ENCODE measurements at places on chromosomes 11 and 22.

DNA sequence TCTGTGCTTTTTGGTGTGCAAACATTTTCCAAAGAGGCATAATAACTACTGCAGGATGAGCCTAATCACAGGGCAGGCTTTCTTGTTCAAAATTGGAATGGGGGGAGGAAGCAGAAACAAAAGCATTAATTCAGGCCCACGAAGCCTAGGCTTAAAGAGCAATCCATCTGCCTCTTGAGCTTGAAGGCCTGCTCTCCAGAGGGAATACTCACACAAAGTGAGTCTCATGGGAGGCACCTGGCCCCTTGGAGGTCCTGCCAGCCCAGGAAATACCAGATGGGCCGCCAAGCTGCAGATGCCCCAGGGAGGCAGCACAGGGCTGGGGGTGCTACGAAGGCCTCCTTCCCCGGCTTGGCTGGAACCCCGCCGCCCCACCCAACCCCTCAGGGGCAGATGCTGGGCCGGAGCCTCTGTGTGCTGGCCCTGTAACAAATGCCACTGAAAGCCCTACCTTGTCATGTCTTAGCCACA, 39.3 kb upstream of the COMT start:
- DNase-seq: no peak

DNA sequence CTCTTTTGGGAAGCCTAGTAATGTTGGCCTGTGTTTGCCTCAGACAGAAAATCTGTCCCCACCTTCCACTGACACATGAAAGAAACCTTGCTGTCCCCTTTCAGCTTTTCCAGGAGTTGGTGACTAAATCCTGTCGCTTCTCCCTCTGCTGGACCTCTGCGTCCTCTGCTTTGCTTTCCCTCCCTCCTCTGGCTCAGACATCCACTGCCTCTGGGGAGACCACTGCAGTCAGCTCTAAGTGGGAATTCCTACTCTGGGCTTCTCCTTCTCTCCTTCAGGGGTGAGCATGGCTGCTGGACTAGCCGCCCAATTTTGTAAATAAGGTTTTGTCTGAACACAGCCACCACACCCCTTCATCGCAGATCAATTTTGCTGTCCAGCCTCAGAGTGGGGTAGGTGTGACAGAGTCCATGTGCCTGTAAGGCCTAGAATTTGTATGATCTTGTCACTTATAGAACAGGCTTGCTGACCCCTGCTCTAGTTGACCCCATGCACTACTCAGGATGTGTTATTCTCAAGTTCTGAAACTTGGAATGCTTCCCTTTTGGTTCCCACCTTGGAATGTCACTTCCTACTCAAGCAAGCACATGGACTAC, 23.0 kb downstream of the LRRC74B start:
- no peak for DNase-seq

DNA sequence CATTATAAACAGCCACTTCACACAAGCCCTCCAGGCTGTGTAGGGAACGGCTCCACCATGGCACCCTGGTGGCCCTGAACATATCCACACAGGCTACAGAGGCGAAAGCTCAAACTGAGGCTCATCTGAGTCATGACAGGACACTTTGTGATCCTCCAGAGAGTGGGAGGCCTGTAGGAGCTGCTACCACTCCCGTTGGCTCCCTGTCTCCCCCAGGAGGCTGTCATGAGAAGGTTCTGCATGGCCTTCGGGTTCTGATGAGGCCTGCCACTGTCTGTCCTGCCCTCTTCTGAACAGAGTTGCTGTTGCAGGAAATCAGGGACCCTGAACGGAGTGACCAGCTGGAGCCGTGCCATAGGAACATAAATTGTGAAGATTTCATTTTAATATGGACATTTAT, 23.8 kb upstream of the ALDH3B2 start:
- no peak for DNase-seq

DNA sequence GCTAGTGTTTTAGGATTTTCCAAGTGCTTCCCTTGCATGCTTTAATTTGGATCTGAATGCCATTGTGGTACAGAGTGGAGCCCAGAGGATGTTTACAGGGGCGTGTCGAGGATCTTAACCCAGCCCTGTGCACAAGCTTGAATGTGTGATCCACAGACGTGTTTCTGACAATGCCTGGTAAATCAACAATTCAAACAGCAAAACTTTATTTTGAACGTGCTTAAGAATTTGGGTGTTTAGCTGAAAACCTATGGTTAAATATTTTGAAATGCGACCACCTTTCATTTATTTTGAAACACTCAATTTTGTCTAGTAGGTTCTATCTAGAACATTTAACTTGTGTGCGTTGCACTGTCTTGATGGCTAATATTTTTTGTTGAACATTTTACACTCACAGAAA, 1.8 kb downstream of the TUBA8 start:
- no peak for DNase-seq

DNA sequence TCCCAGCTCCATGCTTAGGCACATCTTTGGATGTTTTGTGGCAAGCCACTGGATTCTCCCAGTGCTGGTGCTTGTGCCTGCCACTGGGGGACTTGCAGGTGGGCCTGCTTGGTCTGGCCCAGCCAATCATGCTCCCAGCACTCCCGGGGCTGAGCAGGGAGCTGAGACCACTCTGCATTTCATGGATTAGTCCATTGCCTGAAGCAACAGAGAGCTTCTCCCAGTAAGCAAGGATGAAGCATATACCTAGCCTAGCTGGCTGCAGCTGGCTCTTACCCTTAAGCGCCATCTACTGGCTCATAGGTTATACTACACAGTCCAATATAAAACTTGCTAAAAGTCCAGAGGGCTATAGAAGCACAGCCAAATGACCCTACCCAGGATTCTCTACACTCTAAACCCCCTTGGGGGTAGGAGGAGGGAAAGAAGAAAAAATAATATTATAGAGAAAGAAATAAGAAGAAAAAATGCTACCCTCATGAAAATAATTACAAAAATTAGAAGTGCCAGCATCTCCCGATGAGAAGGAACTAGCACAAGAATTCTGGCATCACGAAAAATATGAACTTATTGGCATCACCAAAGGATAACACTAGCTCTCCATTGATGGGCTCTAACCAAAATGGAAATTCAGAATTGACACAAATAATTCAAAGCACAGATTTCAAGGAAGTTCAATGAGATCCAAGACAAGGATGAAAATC, 275.3 kb downstream of the C11orf87 start:
- peak; percentile 62 for DNase-seq

GRCh38 chr11:19873730-19874129, 161.1 kb downstream of the NAV2 start:
- no peak for DNase-seq

DNA sequence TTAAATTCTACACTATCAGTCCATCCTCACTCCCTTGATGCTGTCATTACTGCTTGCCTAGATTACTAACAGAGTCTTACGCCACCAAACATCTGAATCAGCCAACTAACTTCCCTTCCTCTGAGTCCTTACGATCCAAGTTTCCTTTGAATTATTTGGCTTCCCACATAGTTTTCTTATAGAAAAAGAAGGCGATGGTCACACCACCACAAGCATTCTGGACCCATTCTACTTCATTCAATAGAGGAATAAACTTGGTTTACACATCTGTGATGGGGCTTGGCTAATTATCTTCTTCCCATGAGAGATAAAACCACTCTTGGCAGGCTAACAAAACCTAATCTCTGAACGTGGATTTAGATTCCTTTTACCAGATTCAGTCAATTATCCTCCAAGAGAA, 35.0 kb downstream of the INTS4 start:
- no peak for DNase-seq

- DNase-seq: no peak
Observed at GRCh38 chr22:47032956-47033647, 270.7 kb downstream of the TBC1D22A start.

DNA sequence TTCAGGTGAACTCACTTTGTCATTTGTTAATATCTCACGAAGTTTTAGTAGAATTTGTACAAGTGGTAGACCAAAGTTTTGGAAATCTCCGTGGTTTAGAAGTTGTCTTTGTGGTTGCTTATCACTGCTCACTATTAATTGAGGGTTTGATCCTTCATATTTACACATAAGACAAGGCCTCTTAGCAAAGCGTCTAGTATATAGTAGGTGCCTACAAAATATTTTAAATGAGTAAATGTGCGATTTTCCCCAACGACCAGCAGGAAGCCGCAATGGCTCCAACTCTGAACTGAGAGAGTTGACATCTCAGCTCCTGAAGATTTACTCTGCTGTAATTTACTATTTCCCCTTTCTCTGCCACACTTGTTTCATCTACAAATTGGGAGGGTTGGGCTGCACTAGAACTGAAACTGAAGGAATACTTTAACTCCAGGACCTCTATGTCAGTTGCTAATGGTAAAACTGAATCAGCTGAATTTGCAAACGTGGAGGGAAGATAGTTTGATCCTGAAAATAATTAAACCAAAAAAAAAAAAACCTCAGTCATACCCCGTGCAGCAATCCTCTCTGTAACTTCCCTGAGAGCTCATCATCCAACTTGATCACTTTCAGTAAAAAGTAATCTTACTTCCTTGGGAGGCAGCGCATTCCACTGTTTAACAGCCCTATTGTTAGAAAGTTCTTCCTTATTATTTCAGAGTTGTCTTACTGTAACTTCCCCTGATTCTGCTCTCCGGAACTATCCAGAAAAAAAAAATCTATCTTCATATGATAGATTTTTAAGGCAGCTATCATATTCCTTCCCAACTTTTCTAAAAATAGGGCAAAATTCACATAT, 1.3 kb upstream of the SBF2 start:
- peak; percentile 15 for DNase-seq

DNA sequence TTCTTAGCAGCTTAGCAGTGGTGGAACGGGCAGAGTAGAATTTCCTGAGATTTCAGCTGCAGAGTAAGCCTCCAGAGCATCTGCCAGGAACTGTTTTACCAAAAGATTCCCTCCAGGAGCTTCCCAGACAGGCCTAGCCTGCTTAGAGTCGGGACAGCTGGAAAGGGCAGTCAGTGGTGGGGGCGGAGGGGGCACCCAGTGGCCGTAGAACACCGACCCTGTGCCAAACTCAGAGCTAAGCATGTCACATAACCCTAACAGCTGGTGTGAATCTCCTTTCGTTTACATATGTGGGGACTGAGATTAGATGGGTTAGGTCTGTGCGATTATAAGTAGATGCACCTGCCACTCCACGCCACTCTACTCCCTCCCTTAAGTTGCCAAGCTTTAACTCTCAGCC, 80.0 kb upstream of the CRTAM start:
- DNase-seq: no peak

DNA sequence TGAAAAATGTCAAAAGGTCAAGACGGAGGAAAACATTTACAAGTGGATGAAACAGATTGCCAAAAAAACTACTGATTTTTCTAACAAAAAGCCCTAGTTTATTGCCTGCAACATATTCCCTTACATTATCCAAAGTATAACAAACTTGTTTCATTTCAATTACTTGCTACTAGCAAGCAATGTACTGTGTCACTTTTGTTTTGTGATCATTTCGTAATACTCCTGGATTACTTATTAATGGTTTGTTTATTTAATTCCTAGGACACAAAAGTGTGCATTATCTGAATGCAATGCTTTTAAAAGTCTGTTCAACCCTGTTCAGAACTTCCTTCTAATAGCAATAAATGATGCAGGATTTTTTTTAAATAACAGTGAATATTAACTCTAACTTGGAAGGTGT, 50.9 kb downstream of the CCDC34 start:
- no peak for DNase-seq

DNA sequence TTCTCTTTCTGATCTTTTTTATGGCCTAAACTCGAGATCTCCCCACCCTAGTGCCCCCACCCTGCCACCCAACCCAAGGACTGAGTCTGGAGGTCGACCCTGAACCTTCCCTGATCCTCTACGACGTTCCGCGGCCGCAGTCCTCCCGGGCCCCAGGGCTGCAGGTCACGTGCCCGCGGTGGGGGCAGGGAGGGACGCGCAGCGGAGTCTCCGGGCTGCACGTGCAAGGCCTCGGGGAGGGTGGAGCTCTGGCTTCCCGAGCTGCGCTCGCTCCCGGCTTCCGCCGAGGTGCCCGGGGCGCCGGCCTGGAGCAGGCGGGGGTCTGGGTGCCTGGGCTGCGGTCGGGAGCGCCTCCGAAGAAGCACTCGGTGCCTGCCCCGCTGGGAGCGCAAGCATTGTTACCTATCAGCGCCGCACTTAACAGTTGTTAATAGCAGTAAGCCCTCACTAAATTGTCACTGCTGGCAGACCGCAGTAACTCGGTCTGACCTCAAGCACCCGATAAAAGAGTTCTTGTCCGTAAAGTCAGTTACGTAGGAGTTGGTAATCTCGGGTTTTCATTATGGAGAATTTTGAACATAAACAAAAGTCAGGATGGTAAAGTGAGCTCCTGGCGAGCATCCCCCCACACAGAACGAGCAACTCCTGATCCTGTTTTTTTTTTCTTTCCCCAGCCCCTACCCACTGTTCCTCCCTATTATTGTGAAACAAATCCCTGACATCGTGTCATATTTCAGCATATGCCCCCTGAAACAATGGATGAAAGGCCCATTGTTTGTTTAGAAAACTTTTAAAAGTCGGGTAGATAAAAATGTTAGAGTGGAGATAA, 69.7 kb upstream of the EP300 start:
- DNase-seq: peak; percentile 84

DNA sequence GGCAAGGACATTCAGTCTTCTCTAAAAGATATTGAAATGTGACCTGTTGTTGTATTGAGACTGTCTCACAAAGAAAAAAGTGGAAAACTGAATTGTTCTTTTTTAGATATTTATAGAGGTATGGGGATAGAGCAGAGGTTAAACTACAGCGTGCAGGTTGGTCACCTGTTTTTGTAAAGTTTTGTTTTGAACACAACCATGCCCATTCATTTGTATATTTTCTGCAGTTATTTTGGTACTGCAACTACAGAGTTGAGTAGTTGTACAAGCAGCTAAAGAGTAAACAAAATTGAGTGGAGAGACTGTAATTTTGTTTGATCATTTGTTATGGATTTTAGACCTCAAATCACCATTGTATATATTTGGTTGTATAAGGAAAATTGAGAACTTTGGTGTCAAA, 11.3 kb downstream of the EED start:
- DNase-seq: no peak

- DNase-seq: no peak
Observed at GRCh38 chr11:1302461-1303125, 6.8 kb downstream of the TOLLIP start.

DNA sequence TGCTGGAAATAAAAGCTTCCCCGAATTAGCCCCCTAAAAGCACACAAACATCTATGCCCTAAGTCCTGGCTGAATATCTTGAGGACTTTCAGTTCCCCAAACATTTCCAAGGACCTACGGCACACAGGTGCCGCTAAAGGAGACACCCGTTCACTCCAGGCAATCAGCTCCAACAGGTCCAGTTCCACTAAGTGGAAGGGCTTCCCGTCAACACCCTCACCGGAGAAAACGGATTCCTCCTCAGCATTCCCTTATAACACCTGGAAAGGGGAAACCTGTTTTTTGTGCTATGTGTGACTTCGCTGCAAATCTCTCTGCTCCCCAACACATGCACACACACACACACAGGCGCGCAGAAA, 3.9 kb downstream of the TENM4 start:
- no peak for DNase-seq

Data from Kasumi-1 (cell line).